ENCODE measurements at places on chromosomes 13 and 19. TPM values are rescaled to one million over a fixed set of nuclear protein-coding genes. Genes with fewer than 3 reads are reported as not detected.

DNA sequence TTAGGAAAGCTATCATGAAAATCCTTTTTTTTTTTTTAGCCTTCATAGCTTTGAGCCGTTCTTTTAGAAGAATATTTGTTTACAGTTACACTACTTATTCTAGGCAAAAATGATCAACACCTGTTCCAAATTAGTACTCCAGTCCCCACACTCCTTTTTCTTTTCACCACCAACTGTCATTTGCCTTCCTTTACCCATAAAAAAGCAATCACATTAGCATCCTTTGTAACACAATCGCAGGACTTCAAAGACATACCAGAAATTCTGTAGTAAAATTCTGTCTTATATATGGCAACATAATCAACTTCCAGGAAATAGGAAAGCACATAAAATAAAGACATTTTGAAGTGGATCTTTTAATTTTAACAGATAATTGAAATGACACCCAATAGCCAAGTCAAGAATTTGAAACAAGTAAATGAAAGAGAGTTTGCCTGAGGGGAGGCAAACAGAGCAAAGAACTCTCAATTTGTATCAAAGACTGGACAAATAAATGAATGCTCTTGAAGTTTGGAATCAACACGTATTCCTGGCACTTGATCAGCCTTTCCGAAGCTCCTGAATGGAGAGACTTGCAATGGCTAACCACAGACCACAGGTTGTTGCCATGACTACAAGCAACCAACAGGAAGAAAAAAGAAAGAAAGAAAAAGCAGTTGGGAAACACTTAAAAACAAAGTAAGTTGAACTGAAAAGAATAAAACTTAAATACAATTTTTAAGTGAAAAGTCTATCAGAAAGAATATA lies 206.8 kb downstream of the PCDH9 start:
- DNase-seq: peak; percentile 55

The NDUFA11 gene
- polyA plus RNA-seq: 763 TPM

- no peak for DNase-seq
These were observed 25.4 kb downstream of the ZNF558 start for GRCh38 chr19:8806661-8807060.

DNA sequence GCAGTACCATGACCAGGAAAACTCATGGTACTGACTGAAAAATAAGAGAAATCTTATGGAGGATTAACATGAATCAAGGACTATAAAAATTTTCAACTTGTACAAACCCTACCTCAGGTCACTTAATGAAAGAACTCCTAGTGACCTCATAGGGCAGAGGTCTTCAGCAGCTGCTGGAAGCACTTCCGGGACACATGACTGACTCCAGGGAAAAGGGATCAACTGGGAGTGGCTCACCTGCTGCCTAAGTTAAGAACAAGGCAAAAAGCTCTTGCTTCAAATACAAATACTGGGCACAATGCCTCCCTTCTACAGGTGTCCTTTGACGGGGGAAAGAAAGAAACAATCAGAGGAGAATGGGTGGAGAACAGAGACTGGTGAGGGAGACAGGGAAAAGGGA lies 18.6 kb downstream of the DOCK9 start:
- no peak for DNase-seq

DNA sequence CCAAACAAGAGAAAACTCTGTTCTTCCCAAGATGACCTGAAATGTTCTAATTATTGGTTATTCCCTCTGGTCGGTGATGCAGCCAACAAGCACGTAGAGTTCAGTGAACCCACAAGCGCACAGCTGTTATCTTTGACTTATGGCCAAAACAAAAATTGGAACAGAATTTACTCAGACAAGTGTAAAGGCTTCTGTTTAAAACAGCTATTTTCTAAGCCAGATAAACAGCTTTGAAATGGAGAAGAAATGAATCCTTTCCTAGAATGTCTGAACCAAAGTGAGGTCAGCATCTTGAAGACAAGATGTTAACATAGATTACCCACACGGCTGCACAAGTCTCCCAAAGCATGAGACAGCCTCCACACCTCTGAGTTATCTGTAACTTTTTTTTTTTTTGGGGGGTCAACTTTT lies 669.2 kb downstream of the DIAPH3 start:
- no peak for DNase-seq

The OR4F17 gene
- polyA plus RNA-seq: not detected
